ENCODE measurements at places on chromosomes 5 and 9.

GRCh38 chr9:129323376-129323998 is 145.4 kb upstream of the IER5L start:
- no peak for DNase-seq

- DNase-seq = no peak
These were observed 71.7 kb downstream of the ANKRD55 start for GRCh38 chr5:56161439-56161823.

- no peak for DNase-seq
These were observed 158.1 kb upstream of the NREP start for GRCh38 chr5:111914966-111915636.

DNA sequence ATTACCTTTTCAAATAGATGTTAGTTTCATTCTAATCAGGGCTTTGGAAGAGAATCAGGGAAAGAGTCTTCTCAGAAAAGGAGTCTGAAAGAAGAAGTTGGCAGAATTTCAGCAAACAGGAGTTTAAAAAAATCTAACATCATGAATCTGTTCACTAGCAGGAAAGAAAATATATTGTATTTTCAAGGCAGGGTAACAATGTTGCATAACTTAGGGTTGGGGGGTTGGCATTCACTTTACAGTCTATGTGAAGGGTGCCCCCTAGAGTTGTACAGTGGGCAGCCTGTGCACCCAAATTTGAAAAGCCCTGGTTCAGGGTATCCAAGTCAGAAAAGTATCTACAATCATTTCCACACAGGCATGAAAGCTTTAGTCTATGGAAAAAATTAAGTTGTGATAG is 348.4 kb upstream of the SLC30A5 start:
- no peak for DNase-seq

DNA sequence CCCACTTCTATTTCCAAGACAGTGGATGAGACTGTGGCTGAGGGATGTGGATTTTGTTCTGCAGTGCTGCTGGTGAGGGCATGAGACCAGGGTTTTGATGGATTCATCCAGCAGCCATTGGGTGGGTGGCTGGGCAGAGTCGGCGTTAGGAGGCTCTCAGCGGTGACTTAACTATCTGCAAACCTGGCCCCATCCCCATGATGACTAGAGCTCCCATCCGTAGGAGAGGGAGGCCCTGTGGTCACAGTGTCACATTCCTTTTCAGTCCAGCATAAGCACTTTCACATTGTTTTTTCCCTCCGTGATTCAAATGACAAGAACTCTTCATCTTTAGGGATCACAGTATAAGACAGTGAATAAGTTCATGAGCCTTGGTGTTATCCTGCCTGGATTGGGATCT is 60.4 kb upstream of the SPRY4 start:
- DNase-seq = no peak

DNA sequence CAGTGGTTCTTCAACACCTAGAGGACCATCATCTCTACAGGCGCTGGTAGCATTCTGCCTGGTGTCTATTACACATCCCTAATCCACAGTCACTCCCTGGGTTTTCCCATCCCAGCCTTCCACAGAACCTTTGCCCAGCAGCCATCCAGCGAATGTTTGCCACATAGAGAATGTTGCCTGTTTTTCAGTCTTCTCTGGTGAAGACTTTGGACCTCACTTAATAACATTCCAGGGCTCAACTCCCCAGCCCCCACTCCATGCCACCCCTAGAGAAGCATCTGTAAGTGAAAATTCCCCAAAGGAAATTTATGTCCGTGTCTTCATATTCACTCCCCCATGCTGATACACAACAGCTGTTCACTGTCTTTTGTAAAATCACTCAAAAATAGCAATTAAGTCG is 249.6 kb downstream of the AOPEP start:
- DNase-seq = no peak

GRCh38 chr5:176820937-176821336 is 10.6 kb downstream of the UNC5A start:
- DNase-seq = no peak

- DNase-seq = no peak
These were observed 91.4 kb downstream of the ADAMTS16 start for GRCh38 chr5:5231576-5231975.

- no peak for DNase-seq
These were observed 25.9 kb downstream of the PTGS1 start for GRCh38 chr9:122396614-122397148.

GRCh38 chr5:103487218-103487617 is 75.4 kb downstream of the NUDT12 start:
- no peak for DNase-seq

DNA sequence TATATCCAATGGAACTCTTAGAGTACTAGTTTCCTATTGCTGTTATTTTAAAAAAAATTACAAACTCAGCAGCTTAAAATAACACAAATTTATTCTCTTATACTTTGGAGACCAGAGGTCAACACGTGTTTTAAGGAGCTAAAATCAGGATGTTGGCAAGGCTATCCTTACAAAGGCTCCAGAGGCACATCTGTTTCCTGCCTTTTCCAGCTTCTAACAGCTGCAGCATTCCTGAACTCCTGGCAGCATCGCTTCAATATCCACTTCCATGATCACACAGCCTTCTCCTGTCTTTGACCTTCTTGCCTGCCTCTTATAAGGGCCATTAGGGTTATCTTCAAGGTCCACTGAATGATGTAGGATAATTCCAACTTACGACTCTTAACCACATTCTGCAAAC is 92.2 kb upstream of the CCNG1 start:
- no peak for DNase-seq

- no peak for DNase-seq
These were observed 37.6 kb upstream of the ORM1 start for GRCh38 chr9:114285166-114285867.

GRCh38 chr5:58346041-58346440 is 113.8 kb downstream of the PLK2 start:
- no peak for DNase-seq

DNA sequence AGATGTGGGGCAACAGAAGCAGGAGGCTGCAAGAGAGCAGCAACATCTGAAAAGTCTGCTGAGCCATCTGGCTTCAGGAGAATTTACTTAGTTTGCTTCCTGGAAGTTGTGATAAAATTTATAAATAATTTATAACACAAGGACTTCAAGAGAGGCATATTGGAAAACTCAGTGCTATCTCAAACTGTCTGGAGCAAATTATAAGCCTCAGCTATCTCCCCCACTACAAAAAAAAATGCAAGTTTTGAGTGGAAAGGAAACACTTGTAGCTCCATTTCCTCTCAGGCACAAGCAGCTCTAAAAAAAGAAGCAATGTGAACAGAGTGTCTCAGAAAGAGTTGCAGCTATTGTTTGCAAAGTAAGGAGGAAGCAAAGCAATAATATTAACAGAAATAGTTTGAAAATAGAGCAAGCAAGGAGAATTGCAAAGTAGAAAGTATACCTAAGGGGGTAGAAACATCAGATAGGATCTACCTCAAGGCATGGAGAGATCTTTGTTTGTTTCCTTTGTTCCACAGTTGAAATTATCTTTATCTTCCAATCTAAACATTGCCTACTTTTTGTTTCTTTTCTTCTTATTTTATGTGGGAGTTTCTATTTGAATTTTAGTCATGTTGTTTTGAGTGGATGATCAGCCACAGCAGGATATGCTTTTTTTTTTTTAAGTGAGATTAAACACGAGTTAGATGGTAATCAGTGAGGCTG is 55.9 kb upstream of the IL6ST start:
- DNase-seq = no peak

DNA sequence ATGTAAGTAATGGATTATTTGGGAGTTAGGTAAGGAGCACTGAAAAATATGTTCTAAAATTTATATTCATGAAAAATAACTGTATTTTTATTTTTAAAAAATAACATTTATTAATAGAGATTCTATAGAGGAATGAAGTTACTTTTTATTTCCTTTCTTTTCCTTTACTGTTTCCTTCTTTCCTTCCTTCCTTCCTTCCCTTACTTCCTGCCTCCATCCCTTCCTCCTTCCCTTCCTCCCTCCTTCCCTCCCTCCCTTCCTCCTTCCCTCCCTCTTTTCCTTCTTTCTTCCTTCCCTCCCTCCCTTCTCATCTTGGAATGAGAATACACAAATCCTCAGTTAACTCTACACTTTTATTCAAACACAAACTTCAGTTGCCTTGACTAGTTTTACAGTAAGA is 560.1 kb downstream of the RAB3C start:
- DNase-seq = no peak

DNA sequence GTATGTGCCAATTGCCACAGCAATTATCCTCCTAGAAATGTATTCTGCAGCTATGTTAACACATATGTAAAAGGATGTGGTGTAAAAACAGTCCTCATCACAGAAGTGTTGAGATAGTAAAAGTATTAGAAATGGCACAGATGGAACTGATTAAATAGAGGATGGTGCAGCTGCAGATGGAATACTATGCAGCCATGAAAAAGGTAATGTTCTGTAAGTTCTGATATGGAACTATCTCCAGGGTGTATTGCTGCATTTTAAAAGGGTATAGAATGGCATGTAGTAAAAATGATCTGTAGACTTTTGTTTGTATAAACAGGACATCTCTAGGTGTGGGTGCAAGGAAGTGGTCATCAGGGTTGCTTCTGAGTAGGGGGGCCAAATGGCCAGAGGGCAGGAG is 63.0 kb upstream of the PHYKPL start:
- no peak for DNase-seq

DNA sequence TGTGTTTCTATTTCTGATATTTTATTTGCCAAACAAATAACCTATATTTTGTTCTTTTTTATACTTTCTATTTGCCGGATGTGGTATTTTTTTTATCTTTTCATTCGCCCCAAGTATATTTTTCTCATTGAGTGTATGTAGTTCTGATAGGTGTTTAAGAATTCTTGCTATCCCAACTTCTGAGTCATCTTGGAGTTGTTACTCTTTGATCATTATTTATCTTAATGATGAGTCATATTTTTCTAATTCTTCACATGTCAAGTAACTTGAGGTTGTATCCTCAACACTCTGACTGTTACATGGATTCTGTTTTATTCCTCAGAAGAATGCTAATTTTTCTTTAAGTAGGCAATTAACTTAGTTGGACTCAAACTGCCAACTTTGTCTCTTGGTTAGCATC is 498.1 kb downstream of the TLE1 start:
- DNase-seq = no peak

DNA sequence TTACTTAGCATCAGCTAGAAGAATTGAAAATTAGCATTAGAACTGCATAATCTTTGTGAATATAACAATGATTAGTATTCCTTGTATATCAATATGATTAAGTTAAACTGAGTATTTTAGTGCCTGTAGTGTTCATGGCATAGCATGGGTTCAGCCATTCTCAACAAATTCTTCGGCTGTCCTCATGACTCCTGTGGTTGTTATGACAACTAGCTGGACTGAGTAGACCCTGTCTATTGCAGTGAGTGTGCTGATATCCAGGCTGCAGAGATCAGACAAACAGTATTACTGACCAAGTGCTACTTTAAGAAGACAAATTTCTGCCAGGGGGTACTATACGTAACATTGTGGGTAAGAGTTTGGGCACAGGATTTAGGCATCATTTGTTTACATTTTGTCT is 125.9 kb downstream of the NUDT12 start:
- no peak for DNase-seq

DNA sequence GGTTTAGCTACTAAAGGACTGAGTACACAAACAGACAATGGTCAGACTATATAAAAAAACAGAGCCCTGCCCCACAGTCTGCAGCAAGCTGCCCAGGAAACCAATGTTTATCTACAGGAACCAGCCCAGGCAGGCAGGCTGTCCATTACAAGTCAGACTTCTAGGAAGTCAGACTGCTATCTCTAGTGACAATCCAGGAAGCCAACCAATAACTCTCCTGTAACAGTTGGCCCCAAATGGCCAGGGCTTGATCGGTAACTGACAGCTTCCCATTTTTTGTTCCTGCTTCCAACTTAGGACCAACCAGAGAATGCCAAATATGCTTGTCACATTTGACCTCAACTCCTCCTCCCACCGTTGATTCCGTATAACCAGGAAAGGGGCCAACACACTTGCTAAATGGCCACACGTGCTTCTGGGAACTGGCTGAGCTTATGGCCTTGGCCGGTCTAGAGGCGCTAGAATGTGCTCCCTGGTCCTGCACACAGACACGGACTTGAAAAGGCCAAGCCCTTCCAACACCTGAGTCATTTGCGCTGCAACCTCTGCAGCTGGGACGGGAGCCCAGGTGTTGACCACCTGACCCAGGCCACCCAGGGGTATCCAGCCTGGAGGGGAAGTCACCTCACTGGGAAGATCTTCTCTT is 79.6 kb upstream of the CDK20 start:
- no peak for DNase-seq

DNA sequence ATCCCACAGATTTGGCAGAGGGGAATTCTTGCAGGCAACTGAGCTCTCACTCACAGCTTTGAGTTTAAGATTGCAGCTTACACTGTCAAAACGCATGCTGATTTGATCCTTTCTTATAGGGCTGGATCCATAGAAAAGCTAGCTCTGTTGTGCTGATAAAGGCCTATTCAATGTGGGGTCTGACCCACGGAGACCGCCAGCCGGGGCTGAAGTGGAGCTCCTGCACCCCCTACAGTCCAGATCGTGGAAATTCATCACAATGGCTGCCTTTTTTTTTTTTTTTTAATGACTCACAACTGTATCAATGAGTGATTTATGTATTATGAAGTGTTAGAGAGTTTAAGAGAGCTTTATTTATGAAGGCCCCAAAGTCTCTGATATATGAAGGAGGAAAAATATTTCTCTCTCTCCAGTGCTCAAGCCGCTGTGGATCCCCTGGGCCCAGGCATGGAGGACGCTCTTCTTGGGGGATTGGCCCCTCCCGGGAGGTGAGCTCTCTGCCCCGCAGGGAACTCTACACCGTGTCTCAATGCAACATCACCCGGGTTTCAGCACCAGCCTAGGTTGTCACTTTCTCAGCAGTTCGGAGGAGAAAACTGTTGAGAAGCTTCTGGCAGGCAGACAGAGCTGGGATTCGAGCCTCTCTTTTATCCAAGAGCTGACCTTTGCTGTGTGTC is 700.2 kb downstream of the IRX1 start:
- no peak for DNase-seq

- no peak for DNase-seq
These were observed 55.2 kb upstream of the IL12B start for GRCh38 chr5:159385536-159385935.

- DNase-seq = no peak
These were observed 117.8 kb downstream of the CCDC192 start for GRCh38 chr5:127820910-127821553.

DNA sequence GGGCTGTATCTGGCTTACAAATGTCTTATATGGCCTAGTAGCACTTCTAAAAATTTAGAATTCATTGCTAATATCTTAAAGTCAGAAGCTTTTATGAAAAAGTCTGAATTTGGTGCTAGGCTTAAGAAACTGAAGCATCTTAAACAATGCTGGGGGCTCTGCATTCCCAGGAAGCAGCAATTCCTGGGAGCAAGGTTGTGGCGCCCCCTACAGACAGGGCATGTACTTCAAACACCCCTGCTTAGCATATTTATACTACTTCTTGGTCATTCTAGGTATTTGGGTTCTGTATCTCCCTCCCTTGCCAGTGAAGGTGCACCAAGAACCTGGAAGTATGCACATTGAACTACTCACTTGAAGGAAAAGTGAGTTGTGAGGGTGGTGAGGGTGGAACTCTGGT is 64.6 kb upstream of the GRIA1 start:
- DNase-seq = no peak

DNA sequence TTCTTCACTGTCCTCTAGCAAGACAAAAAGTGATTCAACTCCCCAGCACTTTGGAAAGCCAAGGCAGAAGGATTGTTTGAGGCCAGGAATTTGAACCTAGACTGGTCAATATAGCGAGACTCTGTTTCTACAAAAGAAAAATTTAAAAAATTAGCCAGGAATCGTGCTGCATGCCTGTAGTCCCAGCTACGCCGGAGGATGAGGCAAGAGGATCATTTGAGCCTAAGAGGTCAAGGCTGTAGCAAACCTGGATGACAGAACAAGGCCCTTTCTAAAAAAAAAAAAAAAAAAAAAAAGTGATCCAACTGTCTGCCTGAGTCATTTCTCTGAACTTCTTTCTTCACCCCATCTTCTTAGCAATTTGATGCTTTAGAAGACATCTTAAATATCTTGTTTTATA is 12.4 kb downstream of the ITGA2 start:
- DNase-seq = no peak

Measured in hypothalamus (tissue), 51 donors.